CMK (cell line): ENCODE measurements at places on chromosomes 12 and 14.

DNA sequence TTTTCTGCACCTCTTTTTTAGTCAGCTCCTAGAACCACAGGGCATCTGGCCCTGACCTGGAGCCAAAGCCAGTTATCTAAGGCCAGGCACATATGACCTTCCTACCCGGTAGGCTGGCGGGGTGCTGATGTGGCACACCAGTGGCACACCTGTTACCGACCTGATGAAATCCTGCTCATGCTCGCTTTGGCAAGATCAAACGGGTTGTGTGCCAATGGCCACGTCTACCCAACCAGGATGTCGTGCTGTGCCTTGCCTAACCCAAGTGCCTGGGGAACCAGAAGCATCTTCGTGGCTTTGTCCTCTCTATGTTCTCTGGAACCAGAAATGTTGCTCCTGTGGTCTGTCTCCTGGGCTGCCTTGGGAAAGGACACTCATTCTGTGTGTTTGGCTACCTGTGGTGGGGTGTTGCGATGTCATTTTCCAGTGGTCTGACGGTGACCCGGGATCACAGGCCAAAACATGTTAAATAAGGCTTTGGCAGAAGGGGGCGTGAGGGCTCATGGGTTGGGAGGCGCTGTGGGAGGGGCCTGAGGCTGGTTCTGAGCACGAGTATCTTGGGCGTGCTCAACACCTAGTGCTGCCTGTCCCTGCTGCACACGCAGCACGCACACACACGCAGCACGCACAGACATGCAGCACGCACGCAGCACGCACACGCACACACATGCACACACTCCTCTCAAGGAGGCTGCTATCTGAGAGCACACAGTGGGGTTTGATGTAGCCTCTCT lies 27.9 kb downstream of the CCNK start:
- no peak for DNase-seq

DNA sequence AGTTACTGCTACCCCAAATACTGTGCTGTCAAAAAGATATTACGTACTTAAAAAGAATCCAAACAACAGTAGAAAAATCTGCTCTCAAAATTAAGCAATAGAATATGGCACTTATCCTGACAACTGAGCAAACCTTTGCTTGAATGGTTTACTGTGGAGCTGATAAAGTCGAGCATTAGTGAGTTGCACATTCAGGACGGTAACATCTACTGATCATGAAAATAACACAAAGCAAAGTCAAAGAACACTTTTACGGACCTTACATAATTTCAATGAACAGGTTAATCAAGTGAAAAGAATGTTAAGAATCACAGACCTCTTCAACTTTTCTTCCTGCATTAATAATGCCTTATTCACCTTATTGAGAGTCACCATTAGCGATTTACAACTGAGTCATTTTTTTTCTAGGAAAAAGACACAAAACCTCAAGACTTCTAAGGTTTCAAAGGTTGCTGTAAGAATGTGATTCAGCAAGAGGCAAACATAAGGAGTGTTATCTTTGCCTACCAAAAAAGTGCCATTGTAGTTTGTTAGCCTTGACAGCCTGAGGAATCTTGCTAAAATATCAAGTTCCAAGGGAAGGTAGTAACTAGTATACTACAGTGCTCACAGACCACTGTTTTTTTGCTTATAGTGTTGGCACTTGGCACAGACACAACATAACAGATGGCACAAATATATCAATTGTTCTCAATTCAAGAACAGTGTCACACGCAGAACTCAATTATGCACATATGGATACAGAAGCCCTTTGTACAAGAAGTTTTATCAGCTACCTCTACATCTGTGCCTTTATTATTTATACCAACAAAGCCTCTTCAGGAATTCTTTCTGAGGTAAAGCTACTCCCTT lies 334.2 kb upstream of the RPL10L start:
- no peak for DNase-seq

DNA sequence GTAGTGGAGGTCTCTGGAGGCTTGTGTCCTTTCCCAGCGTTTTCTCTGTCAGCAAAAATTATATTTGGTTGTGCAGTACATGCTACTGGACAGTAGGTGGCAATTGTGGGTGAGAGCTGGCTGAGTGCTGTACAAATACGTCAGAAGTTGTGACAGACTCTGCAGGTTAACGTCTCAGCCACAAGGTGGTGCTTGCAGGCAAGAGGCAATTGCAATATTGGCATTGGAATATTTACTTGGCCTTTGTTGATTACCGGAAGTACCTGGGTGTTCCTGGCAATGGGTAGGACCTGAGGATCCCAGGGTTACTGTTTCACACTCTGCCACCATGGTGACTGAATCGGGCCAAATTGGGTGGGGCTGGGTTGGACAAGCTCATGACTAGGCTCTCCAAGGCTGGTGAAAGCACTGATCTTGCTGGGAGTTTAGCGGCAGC lies 333.9 kb upstream of the LMO3 start:
- peak; percentile 41 for DNase-seq

- DNase-seq: no peak
Observed at GRCh38 chr14:53603994-53604393, 352.6 kb downstream of the BMP4 start.

DNA sequence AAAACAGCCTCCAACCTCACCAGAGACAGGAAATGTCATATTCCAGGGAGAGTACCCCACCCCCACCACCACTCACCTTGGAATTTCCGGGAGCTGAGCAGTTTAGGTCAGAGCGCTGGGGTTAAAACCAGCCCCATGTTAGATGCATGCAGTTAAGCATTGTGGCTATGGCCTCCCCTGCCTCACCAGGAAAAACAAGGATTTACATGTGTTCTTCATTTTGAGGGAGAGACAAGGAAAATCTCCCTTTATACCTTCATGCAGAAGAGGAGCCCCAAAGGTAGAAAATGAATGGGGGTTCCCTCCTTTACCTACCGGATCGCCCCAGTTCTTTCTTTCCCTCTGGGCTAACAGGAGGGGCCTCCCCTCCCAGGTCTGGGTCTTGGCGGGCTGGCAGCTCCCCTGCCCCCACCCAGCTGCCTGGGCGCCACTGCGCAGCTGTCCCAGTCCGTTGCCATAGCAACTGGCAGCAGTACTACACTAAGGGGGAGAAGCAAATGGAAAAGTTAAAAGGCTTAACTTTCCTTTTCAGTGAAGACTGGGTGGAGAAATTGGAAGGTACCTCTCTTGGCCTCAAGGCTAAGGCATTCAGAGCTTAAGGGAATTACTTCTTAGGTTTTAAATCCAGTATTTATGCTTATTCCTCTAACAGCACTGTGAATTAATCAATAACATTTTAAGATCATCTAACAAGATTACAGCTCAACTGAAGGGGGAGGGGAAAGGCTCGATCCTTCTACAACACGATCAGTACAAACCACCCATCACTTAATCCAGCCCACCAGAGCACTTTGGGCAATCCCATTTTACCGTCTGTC lies 20.5 kb downstream of the CBX5 start:
- DNase-seq: no peak

GRCh38 chr14:65169351-65169750 lies 67.0 kb upstream of the MAX start:
- no peak for DNase-seq

- DNase-seq: no peak
Observed at GRCh38 chr14:89750908-89751392, 203.6 kb downstream of the EFCAB11 start.

- DNase-seq: no peak
Observed at GRCh38 chr12:58596381-58596780, 323.9 kb downstream of the LRIG3 start.

DNA sequence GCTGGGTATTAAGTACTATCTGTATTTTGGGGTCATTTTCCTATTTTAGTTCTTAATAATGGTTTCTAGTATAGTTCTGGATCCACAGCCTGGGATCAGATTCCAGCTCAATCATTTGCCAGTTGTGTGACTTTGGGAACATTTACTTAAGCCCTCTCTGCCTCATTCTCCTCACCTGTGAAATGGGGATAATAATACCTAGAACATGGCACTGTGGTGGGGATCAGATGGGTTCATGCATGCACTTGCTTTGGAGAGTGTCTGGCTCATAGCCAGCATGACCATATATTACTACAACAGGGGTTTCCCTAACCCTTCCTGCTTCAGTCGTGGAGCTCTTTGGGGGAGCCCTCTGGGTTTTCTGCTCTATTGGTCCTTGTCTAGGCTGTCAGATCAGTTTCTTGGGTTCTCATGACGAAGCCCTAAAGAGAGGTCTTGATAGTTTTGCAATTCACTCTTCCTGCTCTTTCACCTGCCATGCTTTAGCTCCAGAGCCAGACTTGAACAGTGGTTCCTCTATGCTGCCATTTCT lies 34.1 kb upstream of the SMOC1 start:
- no peak for DNase-seq

DNA sequence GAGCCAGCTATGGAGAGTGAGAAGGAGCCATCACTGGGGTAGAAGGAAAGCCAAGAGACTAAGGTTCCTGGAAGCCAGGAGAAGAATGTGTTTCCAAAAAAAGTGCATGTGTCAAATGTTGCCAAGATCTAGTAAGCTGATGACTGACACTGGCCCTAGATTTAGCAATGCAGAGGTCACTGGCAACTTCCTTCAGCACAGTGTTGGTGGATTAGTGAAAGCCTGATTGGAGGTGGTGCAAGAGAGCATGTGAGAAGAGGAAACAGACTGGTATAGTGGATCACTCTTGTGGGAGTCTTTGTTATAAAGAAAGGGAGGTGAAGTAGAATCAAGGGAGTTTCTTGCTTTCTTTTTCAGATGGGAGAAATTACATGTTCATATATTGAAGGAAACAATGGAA lies 34.1 kb upstream of the CHGA start:
- DNase-seq: no peak

DNA sequence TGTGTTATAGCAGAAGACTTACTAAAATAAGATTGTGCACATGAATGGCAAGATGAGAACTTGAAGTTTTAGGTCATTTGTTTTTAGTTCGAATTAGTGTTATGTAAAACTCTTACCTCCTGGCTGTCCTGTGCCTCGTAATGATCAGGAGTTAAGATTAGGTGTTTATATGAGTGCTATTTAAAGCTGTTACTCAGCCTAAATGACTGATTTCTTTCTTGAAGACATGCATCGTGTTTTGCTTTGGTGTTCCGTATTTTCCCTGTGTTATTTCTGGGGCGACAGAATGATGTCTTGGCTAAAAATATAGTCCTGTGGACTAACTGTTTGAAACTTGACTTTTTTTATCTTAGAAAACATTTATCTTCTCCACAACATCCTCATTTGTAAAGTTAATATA lies 22.1 kb downstream of the SCYL2 start:
- no peak for DNase-seq

GRCh38 chr14:99382781-99383471 lies 97.7 kb downstream of the SETD3 start:
- DNase-seq: no peak

GRCh38 chr12:96141216-96141912 lies 52.8 kb upstream of the ELK3 start:
- no peak for DNase-seq

- no peak for DNase-seq
Observed at GRCh38 chr12:130973906-130974305, 20.2 kb downstream of the ADGRD1 start.

GRCh38 chr12:18153826-18154225 lies 63.8 kb upstream of the RERGL start:
- no peak for DNase-seq

DNA sequence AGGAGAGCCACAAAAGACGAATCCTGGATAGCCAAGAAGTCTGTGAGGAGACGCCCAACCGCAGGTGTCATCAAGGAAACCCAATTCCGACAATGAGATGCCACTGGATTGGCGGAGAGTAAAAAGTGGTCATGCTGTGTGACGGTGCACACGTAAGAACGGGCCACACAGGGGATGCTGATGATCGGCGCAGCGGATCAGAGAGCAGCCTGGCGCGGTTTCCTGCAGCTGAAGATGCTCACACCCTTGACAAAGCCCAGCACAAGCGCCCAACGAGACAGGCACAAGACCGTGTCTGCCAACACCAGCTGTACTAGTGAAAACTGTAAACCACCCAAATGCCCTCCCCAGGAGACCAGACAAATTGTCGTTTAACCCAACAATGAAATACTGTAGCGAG lies 55.8 kb downstream of the CCDC85C start:
- DNase-seq: no peak

- DNase-seq: no peak
Observed at GRCh38 chr14:51981218-51981854, 8.0 kb upstream of the RTRAF start.

DNA sequence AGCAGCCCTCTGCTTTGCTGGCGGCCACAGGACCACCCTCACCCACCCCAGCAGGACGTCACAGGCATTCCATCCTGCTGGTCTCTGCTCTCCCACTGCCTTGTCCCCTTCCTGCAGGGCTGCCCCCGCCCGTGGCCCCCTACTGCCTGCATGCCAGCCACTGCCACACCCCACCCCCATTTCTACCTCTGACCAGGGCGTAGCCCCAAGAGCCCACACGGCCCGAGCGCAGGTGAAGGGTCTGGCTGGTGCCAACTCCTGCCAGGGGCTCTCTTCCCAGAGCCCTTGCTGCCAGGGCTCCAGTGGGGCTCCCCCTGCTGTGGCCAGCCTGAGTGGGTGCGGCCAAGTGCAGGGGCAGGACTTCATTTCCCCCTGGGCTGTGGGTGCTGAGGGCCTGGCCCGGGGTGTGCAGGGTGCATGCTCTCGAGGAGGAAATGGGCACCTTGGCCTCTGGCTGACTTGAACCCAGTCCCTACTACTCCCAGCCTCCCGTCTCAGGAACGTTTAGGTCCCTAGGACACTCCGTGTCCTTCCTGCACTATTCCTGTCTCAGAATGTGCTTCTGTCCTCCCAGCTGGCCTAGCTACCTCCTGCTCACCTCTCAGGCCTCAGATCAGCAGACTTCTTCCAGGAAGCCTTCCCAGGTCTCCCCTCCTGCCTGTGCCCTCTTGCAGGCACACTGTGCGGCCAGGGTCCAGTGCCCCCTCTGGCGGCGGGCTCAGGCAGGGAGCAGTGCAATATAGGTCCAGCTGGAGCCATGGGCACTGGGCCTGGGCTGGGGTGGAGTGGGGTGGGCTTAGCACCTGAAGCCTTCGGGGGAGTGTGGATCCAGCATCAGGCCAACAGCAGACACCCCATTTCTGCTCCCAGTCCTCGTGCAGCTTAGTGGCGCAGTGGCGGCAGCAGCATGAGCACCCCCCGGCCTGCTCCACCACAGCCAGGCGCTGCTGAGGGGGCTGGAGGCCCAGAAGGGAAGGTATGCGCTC lies 1.4 kb downstream of the LBHD2 start:
- no peak for DNase-seq

DNA sequence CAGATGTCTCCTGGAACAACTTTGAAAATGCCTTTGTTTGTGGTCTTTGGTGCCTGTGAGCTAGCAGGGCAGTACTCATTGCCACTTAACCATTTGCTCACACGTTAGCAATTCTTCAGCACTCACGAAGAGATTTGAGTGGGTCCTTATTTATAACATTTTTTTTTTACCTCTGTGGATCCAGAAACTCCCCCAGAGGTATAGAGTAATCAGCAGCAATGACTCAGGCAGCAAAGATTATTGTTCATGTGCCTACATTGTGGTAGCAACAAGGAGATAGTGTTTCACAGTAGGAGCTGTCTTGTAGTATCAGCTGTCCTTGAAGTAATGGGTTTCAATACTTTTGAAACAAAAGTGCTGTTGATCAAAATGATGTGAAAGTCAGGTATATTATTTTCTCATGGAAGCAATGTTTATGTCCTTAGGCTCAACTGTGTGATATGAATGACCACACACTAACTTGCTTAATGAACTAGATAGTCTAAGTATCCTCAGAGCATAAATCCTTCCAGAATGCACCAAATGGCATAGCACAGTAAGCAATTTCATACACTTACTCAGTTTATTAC lies 304.1 kb downstream of the EGLN3 start:
- DNase-seq: no peak

- DNase-seq: no peak
Observed at GRCh38 chr14:24875991-24876878, 173.7 kb downstream of the STXBP6 start.

GRCh38 chr14:91660790-91661189 lies 71.1 kb downstream of the CATSPERB start:
- no peak for DNase-seq

- no peak for DNase-seq
Observed at GRCh38 chr14:106681161-106681560, 1154.8 kb downstream of the TMEM121 start.
